ENCODE measurements at places on chromosomes 7 and 10.

- DNase-seq, result no peak
These were observed 141.3 kb downstream of the SUGCT start for GRCh38 chr7:40276061-40276460.

GRCh38 chr10:3924344-3924743 is 139.3 kb upstream of the KLF6 start:
- DNase-seq, result no peak

GRCh38 chr7:681551-682307 is 44.8 kb upstream of the DNAAF5 start:
- no peak for DNase-seq

DNA sequence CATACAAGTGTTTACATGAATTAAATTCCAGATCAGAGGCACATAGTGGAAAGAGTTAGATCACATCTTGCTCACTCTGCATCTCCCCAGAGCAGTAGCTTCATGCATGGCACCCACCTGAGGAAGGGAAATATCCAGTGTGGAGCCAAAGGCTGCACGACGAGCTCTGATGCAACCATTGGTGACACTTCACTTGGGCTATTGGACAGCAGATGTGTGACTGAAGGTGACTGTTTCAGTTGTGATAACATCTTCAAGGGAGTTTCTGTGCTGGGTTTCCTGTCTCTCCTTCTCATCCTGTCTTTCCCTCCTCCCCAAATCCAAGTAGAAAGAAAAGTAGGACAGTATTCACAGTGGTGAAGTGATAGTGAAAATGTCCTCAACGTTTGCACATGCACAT is 115.0 kb downstream of the TAF3 start:
- DNase-seq, result no peak

DNA sequence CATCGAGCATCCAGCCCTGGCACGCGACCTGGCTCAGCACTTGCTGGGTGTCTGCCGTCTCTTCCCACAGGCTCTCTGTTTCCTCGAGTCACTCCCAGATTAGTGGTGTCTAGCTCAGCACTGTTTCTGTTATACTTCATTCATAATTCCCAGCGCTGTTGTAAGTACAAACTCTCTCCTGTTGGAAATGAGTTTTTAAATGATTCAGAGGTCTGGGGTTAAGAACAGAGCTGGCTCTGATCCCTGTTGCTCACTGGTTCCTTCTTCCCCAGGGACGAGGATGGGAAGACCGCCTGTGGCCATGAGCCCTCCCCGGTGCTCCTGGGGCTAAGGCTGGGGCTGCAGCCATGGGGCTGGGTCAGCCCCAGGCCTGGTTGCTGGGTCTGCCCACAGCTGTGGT is 17.3 kb upstream of the C10orf95 start:
- DNase-seq, result no peak

DNA sequence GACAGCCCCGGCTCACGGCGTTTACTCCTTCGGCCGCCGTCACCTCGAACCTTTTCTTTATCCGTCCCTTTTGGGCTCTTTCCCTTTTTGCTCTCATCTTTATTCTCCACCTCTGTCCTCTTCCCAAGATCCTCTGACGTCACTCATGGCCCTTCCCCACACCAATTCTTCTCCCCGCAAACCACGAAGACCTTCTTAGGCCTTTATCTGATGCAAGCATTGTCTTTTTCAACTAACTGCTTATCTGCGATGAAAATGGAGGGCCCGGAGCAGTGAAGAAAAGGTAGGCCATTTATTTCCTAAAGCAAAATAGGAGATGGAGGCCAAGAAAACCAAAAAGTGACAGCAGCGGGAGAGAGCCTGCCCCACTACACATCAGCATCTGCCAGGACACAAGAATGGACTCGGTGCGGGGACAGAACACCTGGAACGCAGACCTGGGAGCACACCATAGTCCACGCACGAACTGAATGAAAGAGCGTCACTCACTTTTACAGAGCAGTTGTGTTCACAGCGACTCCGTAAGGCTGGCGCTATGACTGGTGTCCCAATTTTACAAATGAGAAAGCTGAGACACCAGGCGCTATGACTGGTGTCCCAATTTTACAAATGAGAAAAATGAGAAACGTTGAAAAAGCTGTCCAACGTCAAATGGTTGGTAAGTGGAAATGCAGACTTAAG is 45.3 kb downstream of the ZNF777 start:
- DNase-seq, result no peak

DNA sequence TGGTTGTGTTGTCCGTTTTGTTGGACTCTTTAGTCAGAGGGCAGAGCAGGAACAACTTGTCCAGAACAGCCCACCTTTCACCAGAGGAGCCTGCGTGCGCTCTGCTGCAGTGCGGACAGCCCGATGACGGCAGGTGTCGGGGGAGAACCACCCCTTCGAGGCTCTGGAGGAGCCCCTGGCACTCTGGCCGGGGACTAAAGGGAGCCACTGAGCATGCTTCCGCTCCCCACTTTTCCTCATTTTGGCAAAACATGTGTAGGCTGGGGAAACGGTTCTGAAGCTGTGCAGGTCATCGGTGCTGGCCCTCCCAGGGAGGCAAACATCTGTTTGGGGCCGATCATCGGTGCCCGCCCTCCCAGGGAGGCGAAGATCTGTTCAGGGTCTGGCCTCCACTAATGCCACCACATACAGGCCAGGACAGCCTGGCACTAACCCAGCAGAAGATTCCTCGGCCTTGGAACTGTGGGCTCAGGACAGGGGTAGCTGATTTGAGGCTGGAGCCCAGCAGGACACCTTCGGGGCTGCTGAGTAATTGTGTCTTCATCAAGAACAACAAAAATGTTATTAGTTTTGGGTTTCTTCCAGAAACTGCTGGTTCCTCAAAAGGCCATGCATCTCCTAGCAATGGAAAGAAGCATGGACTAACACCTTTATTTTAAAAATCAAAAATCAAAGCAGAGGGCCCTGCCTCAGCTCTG is 124.4 kb upstream of the TCERG1L start:
- no peak for DNase-seq

- DNase-seq, result no peak
These were observed 231.5 kb downstream of the ELFN1 start for GRCh38 chr7:1901431-1902210.

- DNase-seq, result no peak
These were observed 62.1 kb downstream of the CHN2 start for GRCh38 chr7:29256693-29257002.

GRCh38 chr10:126087796-126088505 is 191.6 kb downstream of the FANK1 start:
- DNase-seq, result no peak

DNA sequence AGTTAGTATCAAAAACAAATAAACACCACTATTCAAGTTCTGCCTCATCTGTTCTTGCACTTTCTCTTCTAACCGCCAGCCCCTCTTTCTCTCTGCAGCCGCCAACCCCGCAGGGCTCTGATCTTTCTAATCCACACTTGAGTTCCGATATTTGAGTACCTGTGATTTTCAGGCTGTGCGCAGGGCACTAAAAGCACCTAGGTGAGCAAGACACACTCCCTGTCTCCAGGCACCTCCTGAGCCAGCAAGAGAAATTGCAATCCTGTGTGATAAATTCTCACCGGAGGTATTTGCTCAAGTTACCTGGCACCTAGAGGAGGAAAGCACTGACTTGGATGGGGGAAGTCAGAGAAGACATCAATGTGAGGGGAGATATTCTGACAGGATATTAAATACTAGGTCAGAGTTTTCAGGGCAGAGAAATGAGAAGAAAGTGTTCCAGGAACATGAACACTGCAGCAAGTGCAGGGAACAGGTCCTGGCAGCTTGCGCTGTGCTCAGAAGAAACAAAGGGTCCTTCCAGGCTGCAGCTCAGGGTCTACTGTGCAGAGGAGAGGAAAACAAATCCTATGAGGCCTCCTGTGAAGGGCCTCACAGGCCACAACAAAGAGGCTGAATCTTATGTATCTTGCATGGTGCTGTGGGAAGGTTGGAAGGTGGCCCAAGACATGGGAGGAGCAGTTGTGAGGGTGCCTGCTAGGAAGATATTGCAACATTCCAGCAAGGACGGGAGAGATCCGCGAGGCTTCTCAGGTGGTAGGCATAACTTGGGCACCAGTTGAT is 568.7 kb upstream of the MGMT start:
- no peak for DNase-seq

GRCh38 chr10:22634606-22635459 is 79.5 kb downstream of the PIP4K2A start:
- DNase-seq, result no peak

DNA sequence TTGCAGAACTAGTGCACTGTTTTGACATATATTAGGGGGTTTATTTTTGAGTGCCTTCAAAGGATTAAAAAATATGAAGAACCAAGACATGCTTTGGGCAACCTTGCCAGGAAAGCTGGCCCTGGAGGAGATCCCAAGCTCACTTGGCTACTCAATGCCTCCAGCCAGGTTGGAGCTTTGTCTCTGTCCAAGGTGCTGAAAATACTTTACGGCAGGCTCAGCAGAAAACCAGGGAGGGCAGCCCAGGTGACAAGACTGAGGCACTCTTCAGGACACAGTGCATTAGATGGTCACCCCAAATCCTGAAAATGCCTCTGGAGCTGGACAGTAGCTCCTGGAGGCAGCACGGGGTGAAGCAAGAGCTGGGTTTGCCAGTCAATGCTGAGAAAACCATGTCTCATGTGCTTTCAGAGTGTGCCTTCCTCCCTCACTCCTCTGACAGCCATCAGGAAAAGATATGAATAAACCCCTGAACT is 5.8 kb upstream of the KCNH2 start:
- DNase-seq, result peak; percentile 68

- DNase-seq, result no peak
These were observed 6.4 kb upstream of the MKRN1 start for GRCh38 chr7:140485500-140486265.

DNA sequence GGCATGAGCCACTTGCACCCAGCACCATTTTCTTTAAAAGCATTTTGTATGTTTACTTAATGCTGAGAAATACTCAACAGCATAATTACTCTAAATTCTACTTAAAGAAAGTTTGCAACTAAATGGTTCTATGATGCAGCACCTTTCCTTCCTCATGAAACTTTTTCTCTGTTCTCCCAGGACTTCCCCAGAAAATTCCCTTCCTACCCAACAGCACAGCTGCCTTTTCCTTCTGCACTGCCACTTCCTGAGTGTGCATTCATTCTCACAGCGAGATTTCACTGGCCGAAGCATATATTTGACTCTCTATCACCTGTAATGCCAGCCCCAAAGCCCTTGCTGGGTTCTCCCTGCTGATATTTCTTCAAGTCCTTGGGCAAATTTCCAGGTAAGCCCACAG is 41.5 kb upstream of the DGKI start:
- no peak for DNase-seq

- no peak for DNase-seq
These were observed 54.3 kb upstream of the TNRC18 start for GRCh38 chr7:5477723-5478531.

GRCh38 chr7:93574646-93575554 is at the start of gene CALCR:
TSS of gene CALCR (minus strand) at chr7:93574724. CDS start at chr7:93486981, 87,743 bp downstream.
- peak; percentile 36 for DNase-seq

- DNase-seq, result no peak
These were observed 71.4 kb downstream of the CUZD1 start for GRCh38 chr10:122774231-122774630.

GRCh38 chr7:30150711-30151110 is 15.9 kb downstream of the MTURN start:
- no peak for DNase-seq

DNA sequence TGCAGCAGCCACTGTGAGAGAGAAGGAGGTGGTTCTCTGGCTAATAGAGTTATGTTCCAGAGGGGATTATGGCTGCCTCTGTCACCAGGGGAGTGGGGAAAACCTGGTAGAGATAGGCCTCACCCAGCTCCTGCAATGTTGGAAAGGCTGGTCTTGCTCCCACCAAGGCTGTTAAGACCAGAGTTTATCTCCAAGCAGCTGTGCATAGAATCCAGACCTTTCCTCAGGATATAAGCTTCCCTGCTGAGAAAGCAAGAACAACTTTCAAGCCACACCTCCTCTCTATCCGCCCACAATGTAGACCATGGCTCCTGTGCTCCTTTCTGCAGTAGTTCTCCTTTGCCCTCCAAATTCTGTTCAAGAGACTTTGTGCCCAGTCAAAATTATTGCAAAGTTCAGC is 1375.4 kb downstream of the REEP3 start:
- DNase-seq, result no peak

GRCh38 chr7:100093054-100093453 is 4.3 kb downstream of the COPS6 start:
- DNase-seq, result no peak

- no peak for DNase-seq
These were observed 46.0 kb downstream of the MINPP1 start for GRCh38 chr10:87550741-87551140.

DNA sequence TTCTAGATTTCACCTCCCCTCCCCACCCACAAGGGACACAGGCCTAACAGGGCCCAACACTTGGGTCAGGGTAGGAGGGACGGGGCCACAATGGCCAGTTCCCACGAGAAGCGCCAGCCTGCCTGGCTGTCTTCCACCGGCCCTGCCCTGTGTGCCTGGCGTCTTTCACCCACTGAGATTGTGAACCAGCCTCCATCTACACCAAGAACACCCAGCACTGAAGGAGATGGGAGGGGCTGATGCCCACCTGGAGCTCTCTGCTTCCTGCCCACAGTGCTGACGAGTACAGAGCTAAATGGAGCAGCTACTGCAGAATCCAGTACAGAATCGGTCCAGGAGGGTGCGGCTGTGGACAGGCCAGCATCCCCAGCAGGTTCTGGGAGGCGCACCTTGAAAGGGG is 2.4 kb upstream of the ASIC3 start:
- no peak for DNase-seq

GRCh38 chr7:24401628-24402593 is 117.9 kb downstream of the NPY start:
- no peak for DNase-seq

Measured in HEK293T (cell line).